Daoy (cell line): ENCODE measurements at places on chromosomes 3 and 15. TPM values are rescaled to one million over a fixed set of nuclear protein-coding genes. Genes with fewer than 3 reads are reported as not detected.

- no peak for DNase-seq
These were observed 133.5 kb downstream of the KCNMB2 start for GRCh38 chr3:178669758-178670157.

GRCh38 chr15:46880791-46881190 lies 836.5 kb upstream of the SEMA6D start:
- no peak for DNase-seq

- DNase-seq, result peak; percentile 69
These were observed 303.4 kb upstream of the ROPN1 start for GRCh38 chr3:124295362-124295761.

Gene DNAJA4
- 1.6 TPM in 1 of 2 replicates, not detected in the other for total RNA-seq

Gene SEC62
- 11.0 and 26.2 TPM in 2 replicates for total RNA-seq
